Stimulated activated CD8-positive, alpha-beta memory T cell treated with anti-CD3 and anti-CD28 coated beads, Interleukin-7, amount 100 ng/mL, for 1 hour (primary cell): ENCODE measurements at places on chromosomes 6 and 20.

- DNase-seq = no peak
These were observed 163.9 kb downstream of the IBTK start for GRCh38 chr6:82083646-82084045.

GRCh38 chr6:78670802-78671201, 196.5 kb upstream of the IRAK1BP1 start:
- DNase-seq = no peak

- DNase-seq = no peak
These were observed 4.6 kb upstream of the CPXM1 start for GRCh38 chr20:2804852-2805688.

DNA sequence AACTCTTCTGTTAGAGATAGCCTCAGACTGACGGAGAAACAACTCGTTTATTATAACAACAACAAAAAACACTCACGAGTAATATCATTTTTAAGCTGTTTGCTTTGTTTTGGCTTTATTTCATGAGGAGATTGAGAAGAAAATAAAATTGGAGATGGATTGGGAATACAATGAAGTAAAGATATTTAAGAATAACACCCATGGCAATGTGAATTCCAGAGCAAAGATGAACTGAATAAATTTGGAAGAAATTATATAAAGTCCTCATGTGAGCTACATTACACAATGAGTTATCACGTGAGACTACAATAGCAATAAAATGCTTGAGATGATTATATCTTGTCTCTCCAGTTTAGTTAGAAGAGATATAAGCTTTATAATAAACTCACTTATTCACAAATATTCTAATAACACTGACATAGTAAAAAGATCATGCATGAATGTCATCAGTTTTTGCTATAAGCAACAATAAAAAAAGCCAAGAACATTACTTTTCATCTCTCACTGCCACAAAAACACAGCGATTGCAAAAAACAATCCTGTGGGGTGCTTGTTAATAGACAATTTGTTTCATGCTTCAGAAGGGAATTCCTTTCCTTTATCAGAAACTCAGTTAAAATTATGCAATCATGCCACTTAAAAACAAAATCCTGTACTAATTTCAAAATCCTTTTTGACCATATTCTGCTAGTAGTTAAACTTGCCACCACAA, 696.7 kb upstream of the MARCKS start:
- no peak for DNase-seq

- DNase-seq = no peak
These were observed 147.2 kb upstream of the HMGCLL1 start for GRCh38 chr6:55726144-55726543.

GRCh38 chr6:149967591-149967990, 3.8 kb downstream of the ULBP1 start:
- no peak for DNase-seq

DNA sequence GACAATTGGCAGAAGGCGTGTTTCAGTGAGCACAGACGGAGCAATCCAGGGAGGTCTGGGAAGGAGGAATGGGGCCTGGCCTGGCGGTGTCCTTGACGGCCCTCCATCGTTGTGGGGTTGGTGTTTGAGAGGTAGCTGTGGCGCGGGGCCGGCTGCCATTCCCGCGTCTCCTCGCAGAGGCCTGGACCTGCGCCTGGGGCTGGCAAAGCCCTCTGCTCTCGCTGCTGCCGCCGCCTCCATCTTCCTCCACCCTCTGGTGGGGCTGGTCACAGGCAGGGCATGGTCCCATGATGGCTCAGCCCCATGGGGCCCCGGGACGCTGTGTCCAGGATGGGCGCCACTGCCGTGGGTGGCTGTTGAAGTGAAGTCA, 7.6 kb downstream of the OSBPL2 start:
- DNase-seq = no peak

- DNase-seq = no peak
These were observed 5.6 kb upstream of the PHACTR3 start for GRCh38 chr20:59598625-59599310.

DNA sequence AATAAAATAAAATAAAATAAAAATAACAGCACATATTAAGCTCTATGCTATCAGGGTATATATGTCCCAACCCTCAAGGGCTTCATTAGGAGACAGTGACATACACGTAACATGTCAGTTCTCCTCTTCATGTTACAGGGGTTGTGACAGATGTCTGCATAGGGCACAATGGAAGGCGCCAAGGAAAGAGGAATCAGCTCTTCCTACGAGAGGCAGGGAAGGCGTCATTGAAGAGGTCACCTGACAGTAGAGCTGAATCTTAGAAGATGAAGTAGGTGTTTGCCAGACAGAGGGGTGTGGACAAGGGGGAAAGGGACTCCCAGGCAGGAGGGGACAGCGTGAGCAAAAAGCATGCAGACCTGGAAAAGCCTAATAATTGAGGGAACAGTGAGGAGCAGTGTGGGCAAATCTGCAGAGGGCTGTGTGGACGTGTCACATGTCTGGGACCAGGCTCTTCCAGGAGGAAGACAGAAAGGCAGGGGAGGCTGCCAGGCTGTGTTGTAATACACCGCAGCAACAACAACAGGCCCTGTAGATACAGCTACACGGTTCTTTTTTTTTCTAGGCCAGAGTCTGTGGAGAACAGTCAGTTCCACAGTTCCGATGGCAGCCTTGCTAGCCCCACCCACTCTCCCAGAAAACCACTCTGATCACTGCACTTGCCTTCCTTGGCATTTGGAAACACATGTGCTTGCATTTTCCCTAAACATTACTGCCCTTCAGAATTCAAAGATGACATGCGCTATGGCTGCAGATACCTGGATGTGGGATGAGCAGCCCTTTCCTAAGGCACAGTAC, 2.5 kb upstream of the FKBP5 start:
- no peak for DNase-seq
